ENCODE measurements at places on chromosomes 2 and 18.

- no peak for DNase-seq
Observed at GRCh38 chr2:164784376-164784775, 57.2 kb downstream of the COBLL1 start.

DNA sequence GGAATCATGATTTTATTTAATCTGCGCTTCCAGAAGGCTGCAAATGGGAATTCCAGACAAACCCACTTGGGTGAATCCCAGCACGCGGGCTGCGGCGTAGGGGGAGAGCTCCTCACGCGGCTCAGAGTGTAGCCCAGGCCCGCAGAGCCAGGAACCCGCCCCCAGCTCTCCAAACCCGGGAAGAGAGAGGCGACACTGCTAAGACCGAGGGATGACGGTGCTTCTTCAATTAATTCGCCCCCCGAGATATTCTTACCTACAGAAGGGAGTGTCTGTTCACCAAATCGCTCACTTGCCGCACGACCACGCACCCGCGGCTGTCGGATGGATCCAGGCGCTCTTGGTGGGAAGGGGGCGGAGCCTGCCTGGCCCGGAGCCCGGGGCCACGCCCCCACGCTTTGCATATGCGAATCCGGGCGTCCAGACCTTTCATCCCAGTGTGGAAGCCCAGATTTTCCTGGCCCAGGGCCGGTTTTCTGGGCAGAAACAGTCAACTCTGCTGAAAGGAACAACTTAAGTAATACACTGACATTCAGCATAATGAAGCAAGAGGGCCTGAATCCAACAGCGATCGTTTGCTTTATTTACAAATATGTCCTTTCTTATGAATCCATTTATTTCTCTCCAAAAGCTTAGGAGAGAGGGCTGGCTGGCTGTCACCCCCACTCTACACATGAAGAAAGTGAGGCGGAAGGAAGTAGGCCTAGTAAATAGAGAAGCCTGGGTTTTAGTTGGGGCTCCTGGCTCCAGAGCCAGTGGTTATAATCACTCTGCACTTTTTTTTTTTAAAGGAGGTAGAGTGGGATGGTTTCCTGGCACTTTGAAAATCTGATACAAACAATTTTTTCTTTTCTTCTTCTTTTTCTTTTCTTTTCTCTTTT, at the start of gene SLC19A3:
Gene SLC19A3 (minus strand): TSS at position 342 of the 881 bp plus-strand sequence. CDS start 15,710 bp downstream, outside the sequence.
- no peak for DNase-seq

GRCh38 chr2:113273027-113273551, 5.6 kb downstream of the PAX8 start:
- DNase-seq, result no peak

DNA sequence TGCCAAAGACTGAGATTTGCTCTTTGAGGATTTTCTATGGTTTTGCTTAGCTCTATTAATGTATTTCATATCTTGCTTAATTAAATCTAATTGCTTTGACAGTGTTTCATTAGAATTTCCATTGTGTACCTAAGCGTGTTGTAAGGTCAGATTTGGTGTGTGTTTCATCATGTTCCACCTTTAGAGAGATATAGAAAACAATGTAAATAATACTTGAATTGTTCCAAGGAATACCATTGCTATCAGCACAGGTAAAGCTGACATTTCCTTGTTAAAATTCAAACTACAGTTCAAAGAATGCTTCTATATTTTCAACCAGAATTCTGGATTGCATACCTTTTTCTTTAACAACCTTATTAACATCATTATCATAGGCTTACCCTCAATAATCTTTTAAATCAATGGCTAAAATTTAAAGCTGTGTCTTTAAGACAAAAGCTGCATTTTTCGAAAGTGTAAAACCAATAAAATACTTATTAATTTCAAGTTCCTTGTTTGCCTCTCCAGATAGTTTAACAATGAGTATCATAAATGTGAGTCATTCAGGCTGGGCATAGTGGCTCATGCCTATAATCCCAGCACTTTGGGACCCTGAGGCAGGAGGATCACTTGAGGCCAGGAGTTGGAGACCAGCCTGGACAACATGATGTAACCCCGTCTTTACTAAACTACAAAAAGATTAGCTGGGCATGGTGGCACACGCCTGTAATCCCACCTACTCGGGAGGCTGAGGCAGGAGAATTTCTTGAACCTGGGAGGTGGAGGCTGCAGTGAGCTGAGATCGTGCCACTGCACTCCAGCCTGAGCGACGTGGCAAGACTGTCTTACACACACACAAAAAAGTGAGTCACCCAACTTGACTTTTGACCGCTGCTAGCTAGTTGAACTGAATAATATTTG, 188.0 kb upstream of the PKDCC start:
- no peak for DNase-seq

- DNase-seq, result no peak
Observed at GRCh38 chr2:76019128-76019527, 308.4 kb upstream of the GCFC2 start.

DNA sequence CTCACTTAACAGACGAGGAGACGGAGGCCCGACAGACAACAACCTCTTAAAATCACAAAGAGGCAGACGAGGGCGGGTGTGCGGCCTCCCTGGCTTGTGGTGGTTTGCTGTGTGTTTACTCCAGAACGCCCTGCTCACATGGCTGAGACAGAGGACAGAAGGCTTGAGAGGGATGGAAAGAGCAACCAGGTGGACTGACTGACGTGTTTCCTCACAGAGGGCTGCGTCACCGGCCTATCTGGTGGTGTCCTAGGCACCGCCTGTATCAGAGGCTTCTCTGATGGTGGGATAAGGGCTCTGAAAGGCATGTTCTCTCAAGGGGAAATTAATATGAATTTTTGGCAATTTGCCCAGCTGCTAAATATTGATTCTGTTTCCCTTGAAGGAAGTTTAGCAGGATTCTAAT, 47.0 kb upstream of the RALBP1 start:
- no peak for DNase-seq

DNA sequence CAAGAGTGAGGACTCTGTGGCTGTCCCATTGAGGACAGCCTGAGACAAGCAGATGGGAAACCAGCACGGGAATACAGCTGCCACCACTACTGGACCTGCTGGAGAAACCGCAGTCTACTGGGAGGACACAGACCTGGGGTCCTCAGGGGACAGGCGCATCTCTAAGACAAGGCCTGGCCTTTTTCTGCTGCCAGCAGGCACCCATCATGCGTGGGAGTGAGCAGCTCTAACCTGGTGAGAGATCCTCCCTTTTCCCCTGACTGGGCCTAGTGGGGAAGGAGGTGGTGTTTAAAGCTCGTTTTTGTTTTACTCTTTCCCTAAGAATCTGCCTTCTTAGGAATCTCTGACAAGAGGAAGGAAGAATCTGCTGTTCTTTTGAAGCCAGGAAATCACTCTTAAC, 36.6 kb downstream of the CYRIA start:
- no peak for DNase-seq

DNA sequence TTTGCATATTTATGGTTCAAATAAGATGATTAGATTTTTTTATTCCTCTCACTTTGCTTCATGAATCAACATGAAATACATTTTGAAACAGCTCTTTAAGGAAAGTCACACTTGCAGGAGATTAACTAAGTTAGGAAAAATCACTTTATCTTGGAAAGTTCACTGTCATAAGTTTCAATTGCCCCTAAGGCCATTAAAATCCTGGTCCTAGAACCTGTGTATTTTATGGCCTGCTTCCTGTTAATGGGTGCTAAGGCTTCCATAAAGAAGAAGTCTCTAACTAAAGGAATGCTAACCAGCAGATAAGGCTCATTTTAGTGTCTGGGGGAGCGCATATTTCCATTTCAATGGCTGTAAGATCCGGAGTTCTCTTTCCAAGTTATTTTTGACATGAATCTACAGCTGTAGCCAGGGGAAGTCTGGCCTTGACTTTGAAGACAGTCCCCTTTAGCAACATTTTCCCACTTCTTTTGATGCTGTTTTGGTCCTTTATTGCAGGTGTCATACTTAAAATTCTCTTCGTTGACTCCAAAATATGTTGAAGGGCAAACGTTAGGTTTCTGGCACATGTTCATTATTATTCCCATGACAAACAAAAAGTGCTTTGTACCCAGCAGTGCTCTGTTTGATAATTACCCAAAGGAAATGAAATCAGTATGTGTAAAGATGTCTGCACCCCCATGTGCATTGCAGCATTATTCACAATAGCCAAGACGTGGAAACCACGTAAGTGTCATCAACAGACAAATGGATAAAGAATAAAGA, 34.4 kb upstream of the SH3BP4 start:
- DNase-seq, result no peak

- no peak for DNase-seq
Observed at GRCh38 chr2:84393829-84394228, 65.3 kb downstream of the SUCLG1 start.

- no peak for DNase-seq
Observed at GRCh38 chr2:875687-876615, 74.7 kb upstream of the SNTG2 start.

DNA sequence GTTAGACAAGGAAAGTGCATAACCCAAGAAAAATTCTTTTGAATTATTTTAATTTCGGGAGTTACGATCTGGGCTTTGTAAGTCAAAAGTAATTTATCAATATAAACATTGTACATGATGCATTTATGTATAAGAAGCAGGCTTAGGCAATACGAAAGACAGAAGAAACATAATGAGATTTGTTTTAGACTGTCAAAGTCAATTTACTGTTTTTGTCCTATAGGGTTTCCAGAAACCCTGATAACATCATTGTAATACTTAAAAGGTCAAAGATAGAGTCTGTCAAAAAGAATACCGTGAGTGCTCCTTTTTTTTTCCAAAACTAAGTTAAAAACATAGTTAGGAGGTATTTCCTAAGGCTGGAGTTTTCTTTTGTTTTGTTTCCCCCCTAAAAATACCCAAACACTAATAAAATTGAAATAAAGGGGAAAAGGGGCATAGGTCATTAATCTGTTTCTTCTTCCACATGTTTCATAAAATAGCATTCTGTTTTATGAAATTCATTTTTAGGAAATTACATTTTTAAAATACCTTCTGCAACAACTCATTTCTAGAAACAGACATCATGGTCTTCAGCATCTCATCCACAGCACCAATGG, 16.1 kb downstream of the C1D start:
- DNase-seq, result no peak

DNA sequence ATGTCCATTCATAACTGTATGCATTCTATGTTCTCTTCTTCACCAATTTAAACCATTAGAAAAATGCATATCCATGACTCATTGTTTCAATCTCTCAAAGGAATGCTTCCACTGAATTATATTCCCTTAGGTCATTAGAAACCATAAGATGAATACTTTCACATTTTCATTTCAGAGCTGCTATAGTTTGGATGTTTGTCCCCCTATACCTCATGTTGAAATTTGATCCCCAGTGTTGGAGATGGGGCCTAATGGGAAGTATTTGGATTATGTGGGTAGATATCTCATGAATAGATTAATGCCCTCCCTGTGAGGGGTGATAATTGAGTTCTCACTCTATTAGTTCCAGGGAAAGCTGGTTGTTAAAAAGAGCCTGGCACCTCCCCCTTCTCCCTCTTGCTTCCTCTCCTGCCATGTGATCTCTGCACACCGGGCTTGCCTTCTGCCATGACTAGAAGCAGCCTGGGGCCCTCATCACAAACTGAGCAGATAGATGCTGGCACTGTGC, 35.7 kb downstream of the THUMPD2 start:
- DNase-seq, result no peak

DNA sequence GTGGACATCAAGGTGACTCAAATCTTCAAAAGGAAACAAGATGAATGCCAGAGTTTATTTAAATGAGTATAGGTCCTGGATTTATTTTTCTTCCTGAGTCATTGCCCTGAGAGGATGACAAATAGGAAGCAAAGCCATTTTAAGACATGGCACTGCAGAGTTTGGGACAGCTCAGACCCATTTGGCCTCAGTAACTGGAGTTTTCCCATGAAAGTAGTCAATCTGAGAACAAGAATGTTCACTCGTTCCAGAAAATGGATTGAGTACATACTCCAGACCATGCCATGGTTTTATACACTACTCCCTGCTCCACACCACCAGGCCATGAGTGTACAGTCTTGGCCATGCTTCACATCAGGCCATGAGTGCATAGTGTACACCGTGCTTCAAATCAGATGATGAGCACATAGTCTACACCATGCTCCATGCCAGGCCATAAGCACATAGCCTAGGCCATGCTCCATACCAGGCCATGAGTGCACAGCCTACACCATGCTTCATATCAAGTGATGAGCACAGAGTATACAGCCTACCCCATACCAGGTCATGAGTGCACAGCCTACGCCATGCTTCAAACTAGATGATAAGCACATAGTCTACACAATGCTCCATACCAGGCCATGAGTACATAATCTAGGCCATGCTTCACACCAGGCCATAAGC, 202.4 kb downstream of the FBXO15 start:
- no peak for DNase-seq

- no peak for DNase-seq
Observed at GRCh38 chr2:227031379-227031778, 132.6 kb downstream of the COL4A4 start.

GRCh38 chr2:168854651-168855050, 35.6 kb downstream of the SPC25 start:
- no peak for DNase-seq

- no peak for DNase-seq
Observed at GRCh38 chr2:60486551-60486950, 66.9 kb downstream of the BCL11A start.

GRCh38 chr2:222837643-222838056, 23.2 kb upstream of the ACSL3 start:
- DNase-seq, result no peak

DNA sequence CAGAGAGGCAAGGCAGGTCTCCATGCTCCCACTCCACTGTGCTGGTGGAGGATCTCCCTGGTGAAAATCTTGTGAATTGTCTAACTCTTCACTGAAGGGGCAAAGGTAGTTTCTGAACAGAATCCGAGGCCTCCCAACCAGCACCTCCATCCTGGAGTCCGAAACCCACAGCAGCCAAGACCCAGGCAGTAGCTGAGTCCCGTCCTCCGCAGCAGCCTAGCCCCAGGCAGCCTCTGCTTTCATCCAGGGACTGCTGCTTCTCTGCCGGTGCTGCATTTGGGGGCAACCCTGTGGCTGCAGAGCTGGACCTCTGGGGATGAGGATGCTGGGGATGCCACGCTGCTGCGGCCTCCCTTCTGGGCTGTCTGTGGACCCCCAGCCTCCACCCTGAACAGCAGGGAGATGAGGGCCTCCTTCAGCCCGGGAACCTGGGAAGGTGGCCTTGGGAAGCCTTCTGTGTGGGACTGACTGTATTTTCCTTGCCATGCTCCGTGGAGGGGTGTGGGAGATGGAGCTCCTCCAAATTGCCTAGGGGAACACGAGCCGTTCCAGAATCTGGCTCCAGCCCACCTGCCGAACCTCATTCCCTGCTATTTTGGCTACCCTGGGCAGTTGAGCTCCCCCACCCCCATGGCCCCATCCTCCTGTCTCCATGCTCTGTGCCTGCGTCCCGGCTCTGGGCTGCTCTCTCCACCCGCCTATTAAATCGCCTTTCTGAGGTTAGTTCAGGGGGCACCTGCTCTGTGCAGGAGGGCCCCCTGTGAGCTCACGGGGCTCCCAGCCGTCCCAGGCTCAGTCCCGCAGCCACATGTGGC, 48.2 kb downstream of the GREB1 start:
- DNase-seq, result no peak

DNA sequence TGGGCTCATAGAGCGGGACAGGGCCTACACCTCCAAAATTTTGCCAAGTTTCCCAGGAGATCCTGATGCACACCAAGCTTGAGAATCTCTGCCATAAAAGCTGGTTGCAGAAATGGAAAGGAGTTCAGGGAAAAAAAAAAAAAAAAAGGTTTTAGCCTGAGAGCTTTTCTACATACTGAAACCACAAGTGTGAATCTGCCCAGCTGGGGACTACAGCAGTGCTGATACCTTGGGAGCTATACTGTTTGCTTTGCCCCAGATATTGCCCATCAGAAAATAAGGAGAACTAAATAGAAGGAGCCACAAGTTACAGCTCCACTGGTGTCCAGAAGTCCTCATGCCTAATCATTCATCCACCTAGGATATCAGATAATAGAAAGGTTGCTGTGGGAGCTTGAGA, 38.4 kb upstream of the NCKAP5 start:
- DNase-seq, result no peak

Measured in activated CD4-positive, CD25-positive, alpha-beta regulatory T cell (primary cell).